ENCODE measurements at places on chromosomes 11 and 22.

GRCh38 chr11:82233201-82233600, 500.5 kb downstream of the FAM181B start:
- DNase-seq = peak; percentile 26

GRCh38 chr11:69105461-69106030, 50.2 kb upstream of the SMIM38 start:
- no peak for DNase-seq

DNA sequence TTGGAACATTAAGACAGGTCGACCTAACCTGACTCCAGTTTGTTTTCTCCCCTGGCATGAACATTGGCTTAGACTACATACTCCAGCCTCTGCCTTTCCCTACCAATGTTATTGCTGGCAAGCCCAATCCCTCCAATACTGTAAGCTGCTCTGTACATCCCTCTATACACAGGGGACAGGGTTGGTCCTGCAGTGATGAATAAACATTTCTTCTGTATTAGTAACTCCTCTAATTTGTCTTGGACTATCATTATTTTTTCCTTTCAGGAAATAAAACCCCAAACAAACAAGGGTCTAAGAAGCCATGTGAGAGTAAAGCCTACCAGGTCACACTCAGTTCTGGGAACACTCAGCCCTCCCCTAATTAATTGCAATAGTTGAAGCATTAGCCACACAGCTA, 35.1 kb upstream of the FJX1 start:
- no peak for DNase-seq

- DNase-seq = no peak
Measured at GRCh38 chr11:36501236-36501635, 8.8 kb downstream of the TRAF6 start.

DNA sequence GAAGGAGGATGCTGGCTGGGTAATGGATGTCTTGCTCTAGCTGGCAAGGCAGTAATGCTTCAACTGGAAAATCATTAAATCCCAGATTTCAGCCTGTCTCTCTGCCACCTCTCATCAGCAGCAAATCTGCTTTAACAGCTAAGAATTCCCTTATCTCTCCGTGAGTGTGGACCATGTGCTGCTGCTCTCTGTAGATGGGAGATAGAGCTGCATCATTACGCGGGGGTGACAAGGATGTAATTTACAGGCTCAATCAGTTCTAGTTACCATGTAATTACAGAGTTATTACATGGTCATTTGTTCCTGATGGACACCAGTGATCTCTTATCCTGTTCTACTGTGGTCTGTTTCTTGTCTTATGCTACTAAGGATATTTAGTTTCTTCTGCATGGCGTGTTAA, 665.4 kb downstream of the NTM start:
- DNase-seq = no peak

- DNase-seq = no peak
Measured at GRCh38 chr11:6541356-6541755, 44.3 kb downstream of the DNHD1 start.

DNA sequence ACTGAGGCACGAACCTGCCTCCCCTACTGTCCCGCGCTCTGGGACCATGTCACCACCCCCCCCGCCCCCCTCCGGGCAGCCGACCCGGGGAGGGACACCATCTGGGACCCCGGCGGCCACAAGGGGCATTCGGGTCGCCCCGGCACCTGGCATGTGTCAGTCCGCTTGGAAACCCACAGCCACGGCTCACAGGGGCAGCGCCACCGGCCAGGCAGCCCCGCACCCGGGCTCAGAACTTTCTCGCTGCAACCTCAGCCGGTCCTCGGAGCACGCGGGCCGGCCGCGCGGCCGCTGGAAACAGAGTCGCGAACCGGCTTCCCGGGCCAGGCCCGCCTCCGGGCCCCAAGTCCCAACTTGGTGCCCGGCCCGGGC, 159.9 kb upstream of the GRK3 start:
- DNase-seq = no peak

DNA sequence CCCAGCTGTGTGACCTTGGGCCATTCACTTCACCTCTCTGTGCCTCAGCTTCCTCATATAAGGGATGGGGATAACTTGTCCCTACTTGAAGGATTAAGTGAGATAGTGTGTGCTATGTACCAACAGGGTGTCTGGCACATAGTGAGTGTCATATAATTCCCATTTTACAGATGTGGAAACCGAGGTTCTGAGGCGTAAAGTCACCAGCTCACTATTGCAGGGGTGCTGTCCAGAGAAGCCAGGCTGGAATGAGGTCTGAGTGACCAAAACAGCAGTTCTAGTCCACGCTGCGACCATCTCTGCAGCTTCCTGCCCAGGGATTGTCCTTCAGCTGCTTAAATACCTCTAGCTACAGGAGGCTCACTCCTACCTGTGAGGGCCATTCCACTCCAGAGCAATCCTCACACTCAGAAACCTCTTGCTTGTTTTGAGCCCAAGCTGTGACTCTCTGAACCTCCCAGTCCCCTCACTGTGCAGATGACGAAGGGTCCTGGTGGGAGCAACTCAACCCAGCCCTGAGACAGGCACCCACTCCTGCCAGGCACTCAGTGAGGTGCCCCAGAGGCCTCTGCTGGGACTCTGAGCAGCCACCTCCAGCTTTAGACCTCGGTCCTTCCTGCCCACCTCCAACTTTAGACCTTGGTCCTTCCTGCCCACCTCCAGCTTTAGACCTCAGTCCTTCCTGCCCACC, 5.8 kb downstream of the MB start:
- DNase-seq = no peak

GRCh38 chr11:75400146-75400865, 988 bp downstream of the RPS3 start:
- no peak for DNase-seq

DNA sequence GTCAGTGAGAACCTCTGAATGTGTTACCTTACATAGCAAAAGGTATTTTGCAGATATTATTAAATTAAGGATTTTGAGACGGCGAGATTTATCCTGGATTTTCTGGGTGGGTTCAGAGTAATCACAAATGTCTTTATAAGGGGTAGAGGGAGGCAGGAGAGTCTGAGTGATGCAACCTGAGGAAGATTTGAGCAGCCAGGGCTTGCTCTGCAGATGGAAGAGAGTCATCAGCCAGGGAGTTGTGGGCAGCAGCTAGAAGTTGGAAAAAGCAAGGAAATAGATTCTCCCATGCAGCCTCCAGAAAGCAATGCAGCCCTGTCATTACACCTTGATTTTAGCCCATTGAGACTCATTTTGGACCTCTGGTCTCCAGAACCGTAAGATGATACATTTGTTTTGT, 4.1 kb upstream of the WDR74 start:
- no peak for DNase-seq

- no peak for DNase-seq
Measured at GRCh38 chr22:40237241-40237640, 59.5 kb downstream of the TNRC6B start.

GRCh38 chr22:28443526-28443876, 236.1 kb downstream of the TTC28 start:
- no peak for DNase-seq

- DNase-seq = no peak
Measured at GRCh38 chr11:109958131-109958820, 134.9 kb upstream of the ZC3H12C start.

DNA sequence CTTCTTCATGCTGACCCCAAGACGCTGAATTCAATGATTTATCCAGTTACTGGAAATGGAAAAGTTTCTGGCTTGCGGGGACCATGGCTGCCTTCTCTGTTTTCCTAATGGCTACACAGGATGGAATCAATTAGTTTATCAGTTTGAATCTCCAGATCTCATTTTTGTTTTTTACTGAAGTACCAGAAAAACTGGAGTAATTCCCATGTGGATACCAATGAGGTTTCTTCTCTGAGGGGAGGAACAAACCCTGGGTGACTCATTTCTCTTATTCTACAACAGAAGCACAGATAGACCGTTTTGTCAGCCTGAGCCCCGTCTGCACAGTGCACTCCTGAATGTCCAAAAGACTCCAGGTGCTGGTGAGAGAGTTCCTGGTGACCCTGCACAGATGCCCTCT, 3.4 kb downstream of the ZNF195 start:
- DNase-seq = no peak

DNA sequence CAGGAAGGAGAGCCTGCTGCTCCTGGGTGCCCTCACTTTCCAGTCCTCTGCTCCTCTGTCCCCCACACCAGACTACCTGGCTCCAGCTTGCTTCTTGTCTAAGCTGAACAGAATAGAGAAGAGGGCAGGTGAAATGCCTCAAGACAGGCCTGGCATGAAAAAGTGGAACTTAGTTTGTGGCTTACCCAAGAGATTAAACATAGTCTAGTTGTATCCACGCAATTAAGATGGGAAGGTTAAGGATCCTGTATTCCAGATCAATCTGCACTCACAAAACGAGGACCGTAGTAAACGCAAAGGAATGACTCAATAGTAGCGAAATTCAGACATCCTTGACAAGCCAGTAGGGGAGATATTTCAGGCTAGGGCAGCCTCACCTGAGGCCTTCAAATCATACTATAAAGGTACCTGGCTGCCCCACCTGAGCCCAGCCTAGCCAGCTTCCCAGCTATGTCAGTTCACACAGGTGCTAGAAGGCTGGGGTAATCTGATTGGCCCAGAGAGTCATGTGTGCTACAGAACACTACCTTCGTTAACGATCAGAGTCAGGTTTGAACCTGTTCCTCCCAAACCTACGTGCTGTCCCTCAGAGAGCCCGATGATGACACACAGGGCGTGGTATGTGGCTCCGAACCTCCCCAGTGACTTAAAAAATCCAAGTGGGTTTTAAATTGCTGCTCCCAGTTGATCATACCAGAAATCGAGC, 46.5 kb downstream of the AHNAK start:
- no peak for DNase-seq

DNA sequence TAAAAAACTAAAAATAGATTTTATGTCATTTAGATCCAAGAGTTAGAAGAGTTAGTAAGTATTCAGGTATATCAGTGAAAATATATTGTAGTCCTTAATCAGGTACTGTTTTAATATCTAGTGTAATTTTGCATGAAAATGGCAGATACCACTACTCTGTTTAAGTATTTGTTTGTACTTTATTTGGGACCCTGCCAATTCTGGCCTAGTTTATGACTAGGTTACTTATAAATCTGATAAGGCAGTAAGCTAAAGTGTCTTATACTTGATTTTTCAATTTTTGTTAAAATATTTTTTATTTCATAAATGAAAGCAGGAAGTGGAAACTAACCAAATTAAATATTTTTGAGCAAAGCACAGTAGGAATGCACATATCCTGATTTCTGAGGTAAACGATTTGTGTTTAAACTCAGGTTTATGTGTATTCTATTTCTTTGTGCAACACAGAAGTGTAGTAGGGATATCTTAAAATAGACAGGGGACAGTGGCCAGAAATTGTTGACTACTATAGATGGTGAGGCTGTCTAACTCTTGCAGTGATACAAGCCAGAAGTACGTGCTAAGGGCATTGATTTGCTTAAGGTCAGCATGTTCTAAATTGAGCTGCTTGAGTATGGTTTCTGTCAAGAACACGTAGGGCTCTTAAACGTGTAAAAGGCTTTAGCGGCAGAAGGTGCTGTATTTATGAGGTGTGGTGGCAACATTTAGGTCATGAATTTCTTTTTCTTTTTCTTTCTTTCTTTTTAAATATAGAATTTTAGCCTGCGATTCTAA, 34.0 kb downstream of the HIPK3 start:
- DNase-seq = no peak

DNA sequence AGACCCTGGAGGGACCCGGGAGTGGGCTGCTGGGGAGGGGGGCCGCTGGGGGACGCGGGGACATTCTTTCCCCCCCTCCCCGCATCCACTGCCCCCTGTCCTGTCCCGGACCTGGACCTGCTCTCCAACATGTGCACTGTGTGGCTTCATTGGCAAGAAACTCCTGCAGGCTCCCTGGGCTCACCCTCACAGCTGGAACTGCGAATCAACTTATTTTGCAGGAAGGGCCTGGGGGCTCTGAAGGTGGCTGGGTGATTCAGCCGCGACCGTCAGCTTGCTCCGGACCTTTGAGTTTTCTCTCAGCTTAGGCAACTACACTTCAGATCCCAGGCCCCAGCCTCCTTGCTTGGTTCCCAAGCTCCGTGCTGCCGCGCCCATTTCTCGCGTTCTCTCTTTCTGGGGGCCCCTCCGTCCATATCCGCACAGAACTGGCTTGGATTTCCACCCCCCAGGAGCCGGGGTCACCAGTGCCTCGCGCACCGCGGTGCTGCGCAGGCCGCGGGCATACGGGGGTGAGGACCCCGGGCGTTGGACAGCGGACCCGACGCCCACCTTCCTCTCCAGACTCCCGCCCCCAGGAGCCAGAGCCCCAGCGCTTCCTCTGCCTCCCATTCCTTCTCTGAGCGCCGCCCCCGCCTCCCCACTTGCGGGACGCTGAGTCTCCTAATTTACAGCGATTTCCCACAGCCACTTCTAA, 471 bp upstream of the AHNAK start:
- no peak for DNase-seq

DNA sequence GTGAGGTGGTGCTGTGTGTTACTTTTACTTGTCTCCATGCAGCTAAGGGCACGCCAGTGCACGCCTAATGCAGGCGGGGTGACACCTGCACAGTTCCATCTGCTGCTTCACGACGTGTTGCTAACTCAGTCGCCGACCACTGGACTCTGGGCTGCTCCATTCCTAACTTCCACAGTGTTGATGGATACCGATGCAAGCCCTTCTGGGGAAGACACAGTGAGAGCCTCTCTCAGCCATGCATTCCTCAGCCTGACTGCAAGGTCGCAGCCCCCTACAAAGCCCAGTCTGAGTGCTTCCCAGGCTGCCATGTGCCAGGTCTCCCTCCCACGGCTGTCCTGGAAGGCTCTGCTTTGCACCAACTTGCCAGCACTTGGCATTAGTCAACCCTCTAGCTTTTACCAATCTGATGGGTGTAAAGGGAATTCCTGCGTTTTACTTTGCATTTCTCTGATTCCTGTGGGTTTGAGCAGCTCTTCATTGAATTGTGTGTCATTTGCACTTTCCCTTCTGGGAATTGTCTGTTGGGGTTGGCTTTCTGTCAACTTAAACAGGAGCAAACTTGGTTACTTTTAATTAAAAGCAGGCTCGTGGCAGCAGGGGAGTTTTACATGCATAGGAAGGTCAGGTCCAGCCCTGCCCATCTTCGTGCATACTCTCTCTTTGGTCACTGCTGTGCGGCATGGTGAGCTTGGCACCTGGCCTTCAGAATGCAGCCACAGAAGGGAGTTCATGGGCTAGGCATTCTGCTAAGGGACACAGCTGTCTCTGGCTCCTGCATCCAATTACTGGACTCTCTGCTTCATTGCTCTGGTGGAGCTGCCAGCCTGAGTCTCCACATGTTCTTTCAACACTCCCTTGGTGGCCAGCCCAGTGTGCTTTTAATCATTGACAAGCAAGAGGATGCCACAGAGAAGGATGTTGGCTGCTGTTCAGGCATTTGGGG, 34.6 kb upstream of the SHANK2 start:
- peak; percentile 90 for DNase-seq

- no peak for DNase-seq
Measured at GRCh38 chr11:47867823-47868222, 19.7 kb upstream of the NUP160 start.

- DNase-seq = peak; percentile 33
Measured at GRCh38 chr11:6646918-6647679, 8.5 kb downstream of the DCHS1 start.

All from fibroblast of skin of left biceps (primary cell).